Osteocyte (in vitro differentiated cells): ENCODE measurements at places on chromosomes 2 and 18. TPM values are rescaled to one million over a fixed set of nuclear protein-coding genes. Genes with fewer than 3 reads are reported as not detected.
A peak's percentile ranks its signal among the peaks of the same experiment; 100 is the strongest.

Gene ASXL2
- 32.7 and 34.0 TPM in 2 replicates for total RNA-seq

- no peak for DNase-seq
These were observed 4.5 kb upstream of the KIDINS220 start for GRCh38 chr2:8841932-8842331.

DNA sequence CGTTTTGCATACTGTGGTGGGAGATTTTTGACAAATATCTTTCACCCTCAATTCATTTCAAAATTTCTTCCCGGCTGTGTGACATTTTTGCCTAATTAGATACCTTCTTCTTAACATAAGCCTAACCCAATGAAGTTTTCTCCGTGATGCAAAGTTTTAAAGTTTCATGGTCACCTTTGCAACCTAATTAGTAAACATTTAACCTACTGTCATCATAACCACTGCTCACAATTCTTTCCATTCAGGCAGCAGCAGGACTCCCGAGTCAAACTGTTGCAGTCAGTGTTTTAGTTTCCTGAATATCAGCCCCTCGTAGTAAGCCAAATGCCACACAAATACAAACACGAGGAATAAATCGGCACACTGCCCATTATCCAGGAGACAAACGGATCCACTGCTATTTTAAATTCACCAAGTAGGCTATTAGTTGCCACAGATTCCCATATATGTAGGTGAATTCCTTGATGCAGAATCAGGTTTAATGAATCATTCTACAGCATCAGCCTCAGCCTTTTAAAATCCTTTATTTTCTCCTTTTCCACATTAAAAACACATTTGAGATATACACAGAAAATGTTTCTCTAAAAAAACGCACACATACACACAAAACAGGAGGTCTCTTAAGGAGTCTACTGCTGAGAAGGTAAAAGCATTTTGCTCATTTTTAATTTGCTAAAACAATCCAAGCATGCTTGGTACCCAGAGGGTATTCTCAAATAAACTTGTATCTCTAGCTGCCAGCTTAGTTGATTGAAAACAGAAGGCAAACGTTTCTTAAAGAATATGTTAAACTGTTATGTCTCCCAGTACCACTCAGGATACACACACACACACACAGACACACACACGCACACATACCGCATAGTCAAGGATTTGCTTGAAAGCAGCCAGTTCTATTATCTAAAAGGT, 106.5 kb upstream of the KCTD1 start:
- DNase-seq = no peak

- no peak for DNase-seq
These were observed 24.6 kb downstream of the PTRHD1 start for GRCh38 chr2:24768601-24769000.

DNA sequence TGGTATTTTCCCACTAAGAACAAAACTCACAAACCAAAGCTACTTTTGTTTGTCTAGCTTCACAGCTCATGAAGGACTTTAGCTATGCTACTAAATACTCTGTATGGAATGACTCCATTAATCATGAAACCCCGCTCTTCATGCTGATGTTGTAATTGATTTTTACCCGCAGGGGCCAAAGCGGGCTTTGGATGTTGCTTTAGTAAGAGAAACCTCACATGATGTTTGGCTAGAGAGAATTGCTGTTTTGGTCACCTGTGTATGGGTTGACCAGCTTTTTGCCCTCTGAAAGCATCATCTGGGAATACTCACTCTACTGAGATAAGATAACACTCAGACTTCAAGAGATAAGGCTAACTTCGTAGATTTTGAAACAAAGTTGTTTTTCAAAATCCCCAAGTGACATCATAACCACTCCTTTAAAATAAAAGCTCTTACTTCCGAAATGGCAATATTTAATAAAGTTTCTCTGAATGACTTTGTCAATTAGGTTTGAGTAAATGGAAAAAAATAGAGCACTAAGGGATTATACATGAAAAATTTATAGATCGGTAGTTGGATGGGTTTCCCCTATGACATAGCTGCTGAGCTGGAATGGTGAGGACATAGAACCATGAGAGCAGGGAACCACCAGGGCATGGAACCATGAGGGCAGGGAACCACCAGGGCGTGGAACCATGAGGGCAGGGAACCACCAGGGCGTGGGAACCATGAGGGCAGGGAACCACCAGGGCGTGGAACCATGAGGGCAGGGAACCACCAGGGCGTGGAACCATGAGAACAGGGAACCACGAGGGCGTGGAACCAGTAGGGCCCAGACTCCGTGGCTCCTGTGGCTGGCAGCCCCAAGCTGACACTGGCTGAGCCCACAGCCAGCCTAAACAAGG, 31.9 kb downstream of the ACKR3 start:
- DNase-seq = no peak

- no peak for DNase-seq
These were observed 36.2 kb downstream of the EIF2AK3 start for GRCh38 chr2:88590998-88591613.

- peak; percentile 71 for DNase-seq
These were observed 5.8 kb downstream of the PCARE start for GRCh38 chr2:29068513-29068912.

GRCh38 chr18:56910237-56910636, 236.7 kb upstream of the BOD1L2 start:
- DNase-seq = no peak

- DNase-seq = no peak
These were observed 4.5 kb downstream of the RBKS start for GRCh38 chr2:27885661-27886060.

Gene NLRC4
- total RNA-seq = not detected in 2 replicates

Gene GAD1
- total RNA-seq = not detected in 2 replicates

- DNase-seq = peak; percentile 63
These were observed 12.0 kb downstream of the ATP6V1B1 start for GRCh38 chr2:70947556-70948184.

- no peak for DNase-seq
These were observed 661.1 kb downstream of the BCL11A start for GRCh38 chr2:59892398-59892797.

Gene DTNB
- total RNA-seq = 19.6 and 20.9 TPM in 2 replicates

Gene KCNG2
- not detected in 2 replicates for total RNA-seq

DNA sequence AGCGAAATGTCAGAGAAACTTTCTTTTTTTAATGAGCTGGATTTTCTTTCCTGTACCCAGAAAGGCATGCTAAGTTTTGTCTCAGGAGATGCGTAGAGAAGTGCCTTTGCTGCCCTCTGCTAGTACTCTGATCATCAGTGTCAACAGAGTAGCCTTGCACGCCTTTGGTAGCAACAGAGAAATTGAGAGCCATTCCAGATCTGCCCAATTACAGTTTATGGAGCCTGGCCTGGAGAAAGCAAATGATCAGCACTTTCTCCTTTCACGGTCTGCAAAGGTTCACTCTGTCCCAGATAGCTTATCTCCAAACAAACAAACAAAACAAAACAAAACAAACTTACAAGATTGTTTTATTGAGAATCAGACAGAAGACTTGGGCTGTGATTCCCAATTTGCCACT, 792.8 kb upstream of the PIK3C3 start:
- no peak for DNase-seq

DNA sequence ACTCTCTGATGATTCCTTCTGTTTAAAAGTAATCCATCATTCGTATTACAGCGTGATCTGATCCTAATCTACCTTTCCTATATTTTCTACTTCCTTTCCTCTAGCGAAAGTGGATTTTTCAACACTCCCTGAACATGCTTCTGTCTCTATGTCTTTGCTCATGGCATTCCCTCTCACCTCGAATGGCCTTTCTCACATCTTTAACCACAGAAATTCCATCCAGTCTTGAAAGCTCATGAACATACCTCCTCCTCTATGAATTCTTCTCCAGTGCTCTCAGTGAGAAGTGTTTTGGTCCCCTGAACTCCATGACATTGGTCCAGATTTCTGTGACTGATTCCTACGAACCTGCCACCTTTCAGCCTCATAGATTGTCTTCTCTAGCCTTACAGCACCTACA, 323.2 kb downstream of the RAD51AP2 start:
- no peak for DNase-seq

Gene IGFBP5
- total RNA-seq = 1,145 and 1,383 TPM in 2 replicates

DNA sequence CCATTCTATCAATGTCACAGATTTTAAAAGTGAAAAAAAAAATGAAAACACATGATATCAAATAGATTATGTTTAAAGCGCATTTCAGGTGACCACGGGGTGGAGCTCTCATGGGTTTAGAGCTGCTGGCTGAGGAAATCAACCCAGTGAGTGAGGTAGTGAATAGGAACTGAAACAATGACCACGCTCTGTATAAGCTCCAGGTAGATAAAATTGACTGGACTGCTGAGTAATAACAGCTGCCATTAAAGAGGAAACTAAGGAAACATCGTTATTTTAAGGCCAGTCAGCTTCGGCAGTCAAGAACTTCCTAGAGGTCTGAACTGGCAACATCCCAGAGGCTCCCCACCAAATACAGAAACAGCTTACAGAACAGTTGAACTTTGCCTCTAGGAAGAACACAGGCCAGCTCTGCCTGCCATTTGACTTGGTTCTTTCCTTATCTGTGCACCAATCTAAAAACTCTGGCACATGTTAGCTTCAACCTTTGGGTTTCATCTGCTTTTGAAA, 185.9 kb downstream of the PDE1A start:
- DNase-seq = no peak
